COR-L47 (cell line): ENCODE measurements at places on chromosomes 13 and 19.

DNA sequence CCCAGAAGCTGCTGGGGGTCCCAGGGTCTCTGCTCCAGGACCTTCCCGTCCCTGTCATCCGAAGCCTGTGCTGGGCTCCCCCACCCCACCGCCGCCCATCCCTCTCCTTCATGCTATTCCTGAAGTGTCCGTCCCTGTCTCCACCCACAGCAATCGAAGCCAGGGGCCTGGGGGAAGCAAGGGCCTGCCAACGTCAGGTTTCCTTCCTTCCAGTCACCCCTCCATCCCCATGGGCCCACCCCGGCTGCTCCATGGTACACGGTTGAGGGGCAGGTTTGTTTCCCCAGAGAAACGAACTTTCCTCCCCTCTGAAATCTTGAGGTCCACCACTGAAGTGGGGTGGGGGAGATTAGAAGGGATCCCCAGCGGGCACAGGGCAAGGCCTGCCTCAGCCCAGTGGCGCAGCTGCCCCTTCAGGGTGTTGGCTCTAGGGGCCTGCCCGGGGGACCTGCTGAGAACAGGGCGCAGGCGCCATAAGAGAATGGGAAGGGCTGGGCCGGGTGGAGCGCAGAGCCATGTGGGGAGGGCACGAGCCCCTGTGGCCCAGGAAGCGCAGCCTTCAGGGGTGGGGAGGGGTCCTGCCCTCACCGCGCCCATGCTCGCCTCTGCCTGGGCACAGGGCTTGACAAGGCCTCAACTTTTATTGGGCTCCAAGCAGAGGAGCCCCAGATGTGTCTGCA, 16.1 kb downstream of the CEBPG start:
- DNase-seq = no peak

GRCh38 chr19:34228347-34228746, 26.0 kb upstream of the GARRE1 start:
- DNase-seq = no peak

DNA sequence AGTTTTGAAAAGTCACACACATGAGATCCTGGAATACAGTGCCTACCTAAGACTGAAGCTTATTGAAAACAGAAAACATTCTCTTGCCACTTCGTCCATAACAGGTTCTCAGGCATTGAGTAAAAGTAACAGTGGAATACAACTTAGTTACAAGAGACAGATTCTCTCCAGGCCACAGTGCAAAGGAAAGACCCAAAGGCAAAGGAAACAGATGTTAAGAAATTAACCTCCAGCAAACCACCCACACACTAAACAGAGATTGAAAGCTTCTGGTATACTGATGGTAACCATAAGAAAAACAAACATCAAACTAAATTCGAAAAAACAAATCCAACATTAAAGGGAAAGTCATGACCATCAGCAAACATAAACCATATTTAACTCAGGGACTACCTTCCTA, 914.7 kb downstream of the SLITRK5 start:
- no peak for DNase-seq

DNA sequence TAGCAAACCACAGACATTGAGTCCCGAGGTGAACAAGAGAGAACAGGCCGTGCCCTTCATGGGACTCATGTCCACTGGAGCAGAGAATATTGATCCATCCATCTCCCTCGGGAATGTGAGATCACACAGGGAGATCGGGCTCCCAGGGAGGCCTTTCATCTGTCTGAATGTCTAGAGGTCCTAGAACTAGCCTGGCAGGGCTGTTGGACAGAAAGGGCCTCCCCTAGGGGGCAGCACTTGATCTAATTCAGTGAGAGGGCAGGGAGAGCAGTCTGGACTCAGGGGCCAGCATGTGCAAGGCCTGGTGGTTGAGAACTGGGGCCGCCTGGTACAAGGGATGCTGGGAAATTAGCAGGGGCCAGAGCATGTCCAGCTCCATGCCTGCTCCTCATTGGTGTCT, 4.3 kb downstream of the RUVBL2 start:
- no peak for DNase-seq

- DNase-seq = no peak
These were observed 114.6 kb upstream of the ZNF91 start for GRCh38 chr19:23509686-23510450.

DNA sequence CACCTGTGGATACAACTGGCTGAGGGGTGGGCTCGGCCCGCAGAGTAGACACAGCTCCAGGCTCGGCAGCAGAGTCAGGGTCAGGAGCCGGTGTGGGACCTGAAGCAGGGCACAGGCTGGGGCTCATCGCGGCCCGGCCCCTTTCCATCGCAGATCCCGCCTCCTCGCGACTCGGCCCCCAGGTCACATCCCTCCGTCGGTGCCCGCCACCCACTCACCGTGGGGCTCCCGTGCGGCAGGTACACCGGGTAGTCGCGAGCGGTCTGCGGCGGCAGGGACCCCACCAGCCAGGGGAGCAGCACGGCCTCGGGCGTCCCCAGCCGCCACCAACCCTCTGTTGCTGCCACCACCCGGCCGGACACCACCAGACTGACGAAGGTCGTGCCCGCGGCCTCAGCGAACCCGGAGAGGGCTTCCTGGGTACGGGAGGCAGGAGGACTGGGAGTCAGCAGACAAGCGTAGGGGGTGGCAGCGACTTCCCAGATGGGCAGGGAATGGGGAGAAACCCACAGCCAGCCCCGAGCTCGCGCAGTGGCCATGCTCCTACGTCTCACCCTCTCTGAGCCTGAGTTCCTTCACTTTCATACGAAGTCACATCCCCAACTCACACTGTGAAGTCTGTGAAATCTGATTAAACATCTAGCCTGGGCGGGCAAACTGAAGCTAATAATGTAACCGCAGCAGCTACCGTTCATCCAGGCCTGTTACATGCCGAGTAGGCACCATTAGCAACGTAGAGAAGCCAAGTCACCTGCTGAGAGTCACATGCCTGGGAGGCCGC, 3.7 kb downstream of the FUZ start:
- DNase-seq = no peak

- DNase-seq = no peak
These were observed 142.5 kb downstream of the LACC1 start for GRCh38 chr13:44022196-44022595.

DNA sequence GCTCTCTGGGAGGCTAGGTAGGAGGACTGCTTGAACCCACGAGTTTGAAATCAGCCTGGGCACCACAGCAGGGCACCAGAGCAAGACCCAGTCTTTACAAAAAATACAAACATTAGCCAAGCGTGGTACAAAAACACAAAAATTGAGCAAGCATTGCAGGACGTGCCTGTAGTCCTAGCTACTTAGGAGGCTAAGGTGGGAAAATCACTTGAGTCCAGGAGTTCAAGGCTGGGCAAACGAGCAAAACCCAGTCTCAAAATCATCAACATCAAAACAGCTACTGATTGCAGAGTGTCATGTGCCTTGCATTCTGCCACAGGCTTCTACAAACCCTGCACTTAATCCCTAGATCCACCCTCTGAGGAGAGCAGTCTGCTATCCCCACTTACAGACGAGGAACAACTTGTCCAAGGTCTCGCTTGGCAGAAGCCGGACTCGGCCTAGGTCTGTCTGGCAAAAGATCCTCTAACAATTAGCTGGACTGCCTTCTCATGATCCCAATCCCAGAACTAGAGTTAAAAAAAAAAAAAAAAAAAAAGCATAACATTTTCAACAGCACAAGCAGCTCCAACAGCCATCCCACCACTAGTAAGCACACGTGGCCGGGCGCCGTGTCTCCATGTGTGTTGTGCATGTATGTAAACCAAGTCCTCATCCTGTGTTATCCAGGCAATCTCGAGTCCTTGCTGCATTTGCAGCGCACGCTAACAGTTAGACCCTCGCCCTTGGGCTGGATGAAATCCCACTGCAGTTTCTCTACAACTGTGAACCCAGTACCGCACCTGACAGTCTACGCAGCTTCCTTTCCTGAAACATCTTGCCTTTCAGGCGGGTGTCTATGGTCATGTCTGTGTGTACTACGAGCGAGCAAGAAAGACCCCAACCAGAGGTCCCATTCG, 2.0 kb downstream of the PPP6R1 start:
- no peak for DNase-seq
